Activated T-cell treated with anti-CD3 and anti-CD28 coated beads, Interleukin-2, amount 50 U/mL, for 72 hours (primary cell): ENCODE measurements at places on chromosomes 12 and 14. TPM values are rescaled to one million over a fixed set of nuclear protein-coding genes. Genes with fewer than 3 reads are reported as not detected.

Gene TAS2R43
- 0.48 TPM for total RNA-seq

Gene RTN1
- not detected for total RNA-seq

Gene SLC7A8
- total RNA-seq, result 1.2 TPM

DNA sequence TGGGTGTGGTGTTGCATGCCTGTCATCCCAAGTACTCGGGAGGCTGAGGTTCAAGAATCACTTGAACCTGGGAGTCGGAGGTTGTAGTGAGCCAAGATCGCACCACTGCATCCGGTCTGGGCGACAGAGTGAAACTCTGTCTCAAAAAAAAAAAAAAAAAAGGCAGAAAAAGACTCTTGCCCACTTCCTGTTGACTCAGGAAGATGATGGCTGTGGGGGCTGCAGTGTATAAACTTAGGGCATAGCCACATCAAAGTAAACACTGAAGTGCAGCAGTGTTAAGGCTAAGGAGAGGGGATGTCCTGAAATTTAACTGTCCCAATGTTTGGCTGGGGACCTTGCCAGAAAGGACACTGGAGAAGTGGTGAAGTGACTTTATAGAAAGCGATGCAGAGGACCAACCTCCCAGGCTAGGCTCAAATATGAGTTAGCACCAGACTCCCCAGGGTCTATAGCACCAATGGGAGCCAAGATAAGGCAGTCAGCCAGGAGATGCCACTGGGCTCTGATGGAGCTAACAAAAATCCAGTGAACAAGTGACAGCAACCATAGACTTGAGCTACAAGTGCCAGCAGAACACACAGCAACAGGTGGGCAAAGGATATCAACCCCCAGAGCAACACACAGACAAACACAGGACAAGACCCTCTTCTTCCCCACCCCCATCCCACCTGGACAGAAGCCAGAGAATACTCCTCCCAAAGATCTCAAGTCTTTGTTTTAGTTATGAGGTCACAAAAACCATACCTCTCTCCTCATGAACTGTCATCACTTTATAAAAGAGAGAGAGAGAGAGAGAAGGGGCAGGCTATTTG, 28.0 kb downstream of the NELL2 start:
- peak overlapping the region; percentile 94 for H3K4me3 ChIP-seq
- no peaks in the 10 kb centered on the region for H3K27me3 ChIP-seq
- peaks cover 76% of the 10 kb centered on the region for H3K4me1 ChIP-seq
- H3K36me3 ChIP-seq, result no peaks in the 10 kb centered on the region
- peak overlapping the region; percentile 99 for H3K27ac ChIP-seq

- peaks cover 8% of the 10 kb centered on the region for H3K27me3 ChIP-seq
- no peaks in the 10 kb centered on the region for H3K36me3 ChIP-seq
- H3K4me1 ChIP-seq, result no peaks in the 10 kb centered on the region
- no peak overlapping the region for H3K4me3 ChIP-seq
- no peak overlapping the region for H3K27ac ChIP-seq
- no peak for DNase-seq
Observed at GRCh38 chr12:91515944-91516694, 333.5 kb upstream of the DCN start.

DNA sequence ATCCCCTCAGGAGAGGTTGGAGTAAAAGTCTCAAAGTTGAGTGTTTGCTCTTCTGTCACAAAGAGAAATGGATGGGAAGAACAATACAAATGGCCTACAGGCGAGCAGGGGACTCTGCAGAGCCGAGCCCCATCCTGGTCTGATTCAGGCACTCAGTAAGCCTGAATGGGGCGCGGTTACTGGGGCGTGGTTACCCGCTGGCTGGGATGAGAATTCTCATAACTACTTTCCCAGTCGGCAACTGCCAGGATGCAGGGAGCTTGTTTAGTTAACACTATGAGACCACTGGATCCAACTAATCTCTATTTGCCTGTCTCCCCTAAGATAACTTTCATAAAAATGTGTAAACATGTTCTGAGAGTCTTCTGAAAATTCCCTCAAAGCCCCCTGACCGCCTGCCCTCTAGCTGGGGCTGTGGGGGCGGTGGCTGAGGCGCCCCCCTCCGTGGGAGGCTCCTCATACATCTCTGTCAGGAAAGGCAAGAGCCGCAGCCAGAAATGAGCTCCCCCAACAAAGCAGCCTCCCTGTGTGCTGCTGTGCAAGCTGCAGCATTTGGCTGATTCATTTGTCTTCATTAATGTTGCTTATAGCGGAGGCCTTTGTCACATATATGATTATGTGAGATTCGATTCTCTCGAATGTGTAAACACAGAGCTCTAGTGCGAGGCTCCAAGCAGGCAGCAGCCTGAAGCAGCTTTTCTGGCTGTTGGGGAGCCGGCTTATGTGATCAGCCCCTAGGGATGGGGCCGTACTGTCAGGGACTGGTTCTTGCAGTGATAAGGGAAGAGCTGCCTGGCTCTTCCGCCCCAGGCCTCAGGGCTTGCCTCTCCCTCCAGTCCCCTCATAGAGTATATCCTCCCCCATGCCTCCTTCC, 126.1 kb upstream of the ARHGAP5 start:
- H3K27ac ChIP-seq, result no peak overlapping the region
- peaks cover 35% of the 10 kb centered on the region for H3K27me3 ChIP-seq
- DNase-seq, result no peak
- no peak overlapping the region for H3K4me3 ChIP-seq

GRCh38 chr12:570435-570920, 92.8 kb downstream of the NINJ2 start:
- peaks cover 50% of the 10 kb centered on the region for H3K4me1 ChIP-seq
- peaks cover 3% of the 10 kb centered on the region for H3K36me3 ChIP-seq
- no peaks in the 10 kb centered on the region for H3K27me3 ChIP-seq
- H3K27ac ChIP-seq, result no peak overlapping the region
- no peak for DNase-seq

GRCh38 chr12:116692605-116693004, 45.3 kb downstream of the SPRING1 start:
- H3K4me3 ChIP-seq, result no peak overlapping the region
- peaks cover 12% of the 10 kb centered on the region for H3K4me1 ChIP-seq
- no peak overlapping the region for H3K27ac ChIP-seq
- H3K36me3 ChIP-seq, result no peaks in the 10 kb centered on the region
- peaks cover 48% of the 10 kb centered on the region for H3K27me3 ChIP-seq
- no peak for DNase-seq

GRCh38 chr14:85263916-85264675, 265.8 kb upstream of the FLRT2 start:
- no peak overlapping the region for H3K27ac ChIP-seq
- H3K4me1 ChIP-seq, result no peaks in the 10 kb centered on the region
- no peak for DNase-seq
- no peaks in the 10 kb centered on the region for H3K36me3 ChIP-seq

GRCh38 chr12:131949431-131950181, at the start of gene EP400:
TSS of gene EP400 (plus strand) at chr12:131949942. CDS start at chr12:131960620, 10,678 bp downstream.
- peaks cover 39% of the 10 kb centered on the region for H3K4me1 ChIP-seq
- no peaks in the 10 kb centered on the region for H3K36me3 ChIP-seq
- H3K4me3 ChIP-seq, result peak within 1 kb of the TSS; percentile 92
- peak within 1 kb of the TSS; percentile 94 for H3K27ac ChIP-seq
- peak; percentile 96 for DNase-seq

DNA sequence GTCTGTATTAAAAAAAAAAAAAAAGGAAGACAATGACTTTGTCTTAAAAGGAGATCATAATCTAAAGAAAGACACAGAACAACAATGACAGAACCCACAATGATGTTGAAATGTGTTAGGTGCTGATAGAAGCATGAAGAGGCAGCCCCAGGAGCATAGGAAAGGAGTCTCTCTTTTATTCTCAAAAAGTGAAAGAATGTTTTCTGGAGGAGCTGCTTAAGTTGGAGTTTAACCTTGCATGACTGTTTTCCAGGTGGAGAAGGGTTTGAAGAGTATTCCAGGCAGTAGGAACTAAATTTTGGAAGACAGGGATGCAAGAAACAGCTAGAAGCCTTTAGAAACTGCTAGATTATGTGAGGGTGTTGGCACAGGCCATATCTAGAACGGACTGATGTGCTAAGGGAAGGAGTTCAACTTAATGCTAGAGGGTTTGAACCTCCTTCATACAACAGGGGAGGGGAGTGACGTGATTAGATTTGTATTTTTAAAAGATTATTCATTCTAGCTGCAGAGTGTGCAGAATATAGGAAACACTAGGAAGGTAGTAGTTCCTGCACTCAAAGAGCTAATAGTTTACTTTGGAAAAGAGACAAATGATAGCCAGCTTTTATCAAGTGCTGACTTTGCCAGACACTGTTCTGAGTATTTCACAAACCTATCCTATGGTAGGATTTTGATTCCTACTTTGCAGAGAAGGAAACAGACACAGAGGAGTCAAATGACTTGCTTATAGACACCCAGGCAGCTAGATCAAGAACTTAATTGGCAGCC, 4.6 kb upstream of the RPL6 start:
- H3K27ac ChIP-seq, result no peak overlapping the region
- H3K27me3 ChIP-seq, result no peaks in the 10 kb centered on the region
- H3K4me1 ChIP-seq, result peaks cover 13% of the 10 kb centered on the region
- no peak for DNase-seq

DNA sequence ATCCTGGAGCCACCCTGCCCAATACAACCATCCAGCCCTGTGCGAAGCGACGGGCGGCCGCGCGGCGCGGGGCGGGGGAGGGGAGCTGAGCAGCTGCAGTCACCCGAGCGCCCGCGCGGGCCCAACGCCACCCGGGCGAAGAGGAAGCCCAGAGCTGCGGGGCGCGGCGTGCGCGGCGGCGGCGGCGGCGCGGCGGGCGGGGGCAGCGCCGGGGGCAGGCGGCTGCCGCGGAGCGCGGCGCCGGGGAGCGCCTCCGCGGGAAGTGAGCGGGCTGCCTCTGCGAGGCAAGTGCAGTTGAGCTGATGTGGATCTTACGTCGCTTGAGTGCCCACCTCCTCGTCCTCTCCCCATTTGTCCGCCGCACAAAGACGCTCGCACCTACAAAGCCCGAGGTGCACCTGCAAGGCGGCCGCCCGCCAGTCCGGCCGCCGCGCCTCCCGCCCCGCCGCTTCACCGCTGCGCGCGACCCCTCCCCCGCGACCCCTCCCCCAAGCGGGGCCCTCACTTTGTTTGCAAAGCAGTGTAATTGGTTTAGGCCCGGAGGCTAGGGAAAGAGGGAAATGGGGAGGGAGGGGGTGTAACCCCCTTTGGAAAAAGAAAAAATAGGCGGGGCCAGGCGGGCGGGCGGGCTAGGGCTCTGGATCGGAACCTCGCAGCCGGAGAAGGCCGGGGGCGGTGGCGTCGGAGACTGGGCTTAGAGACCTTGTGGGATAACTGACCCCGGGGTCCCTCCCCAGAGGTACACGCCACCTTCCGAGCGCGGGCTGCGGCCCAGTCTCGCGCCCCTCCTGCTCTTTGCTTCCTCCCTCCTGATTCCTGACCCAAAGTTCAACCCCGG, at the start of the genes FOXA1 and TTC6:
FOXA1 (minus strand) TSS at position 279 of the 838 bp plus-strand sequence; CDS start at position 2, 277 bp downstream.
TTC6 (plus strand) TSS at position 659 of the 838 bp plus-strand sequence. CDS start 26,436 bp downstream, outside the sequence.
- peak within 1 kb of the TSS; percentile 93 for H3K27ac ChIP-seq
- peak; percentile 23 for DNase-seq
- peaks cover 23% of the 10 kb centered on the region for H3K4me1 ChIP-seq
- peaks cover 17% of the 10 kb centered on the region for H3K36me3 ChIP-seq
- peak within 1 kb of the TSS; percentile 96 for H3K4me3 ChIP-seq

DNA sequence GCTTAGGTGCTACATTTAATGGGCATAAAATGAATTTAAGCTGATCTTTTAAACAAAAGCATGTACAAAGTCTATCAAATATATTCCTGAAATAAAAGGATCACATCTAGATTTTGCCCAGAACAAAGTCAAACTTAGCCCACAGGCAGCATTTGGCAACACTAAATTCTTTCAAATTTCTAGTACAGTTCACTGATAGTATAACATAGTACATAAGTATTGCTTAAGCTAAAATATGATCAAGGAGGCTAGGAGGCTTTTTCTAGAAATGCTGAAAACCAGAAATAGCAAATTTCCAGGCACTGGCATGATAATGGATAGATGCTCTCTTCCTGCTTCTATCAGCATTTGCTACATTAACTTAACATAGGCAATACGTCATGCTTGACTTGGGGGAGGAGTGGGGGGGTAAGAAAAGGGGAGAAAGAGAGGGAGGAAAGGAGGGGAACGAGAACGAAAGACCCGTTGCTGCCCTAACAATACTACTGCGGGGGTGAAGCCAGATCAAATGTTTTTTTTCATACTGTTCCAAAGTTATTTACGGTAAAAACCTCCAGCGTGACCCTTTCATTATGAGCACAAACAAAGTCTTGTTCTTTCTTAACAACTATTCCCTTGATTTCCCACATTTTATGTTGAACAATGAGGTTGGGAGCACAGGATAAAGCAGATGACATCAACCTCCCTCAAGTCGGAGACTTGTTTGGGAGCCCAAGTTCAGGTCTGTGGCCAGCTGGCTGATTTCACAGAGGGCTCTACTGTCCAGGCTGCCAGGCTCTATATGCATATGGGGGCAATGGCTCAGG, 10.6 kb downstream of the TMED10 start:
- H3K27ac ChIP-seq, result no peak overlapping the region
- H3K4me1 ChIP-seq, result peaks cover 64% of the 10 kb centered on the region
- H3K27me3 ChIP-seq, result no peaks in the 10 kb centered on the region
- no peak for DNase-seq
- H3K36me3 ChIP-seq, result peaks cover 1% of the 10 kb centered on the region
- H3K4me3 ChIP-seq, result no peak overlapping the region

DNA sequence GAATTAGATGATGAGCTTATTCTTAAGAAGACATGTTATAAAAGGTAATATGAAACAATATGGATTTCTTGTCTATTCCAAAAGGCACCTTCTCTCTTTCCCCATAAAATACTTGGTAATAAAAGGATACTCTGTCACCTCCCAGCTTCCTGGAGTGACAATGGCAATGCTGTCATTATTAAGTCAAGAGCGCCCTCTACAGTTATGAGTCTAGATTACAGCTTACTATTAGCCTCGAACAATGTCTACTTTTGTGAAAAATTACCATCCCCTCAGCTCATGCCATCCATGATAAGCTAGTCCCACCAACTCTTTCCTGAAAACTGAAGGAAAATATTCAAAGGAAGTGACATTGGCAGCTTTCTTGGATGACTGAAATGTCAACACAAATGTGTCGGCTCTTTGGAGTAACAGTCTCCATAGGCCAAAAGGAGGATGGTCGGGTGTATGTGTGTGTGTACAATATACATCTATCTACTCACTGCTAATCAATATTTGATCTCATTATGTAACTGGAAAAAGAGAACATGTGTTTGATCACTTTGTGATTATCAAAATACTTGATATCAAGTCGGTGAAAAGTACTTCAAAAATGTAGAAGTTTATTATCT, 48.7 kb upstream of the CDKN3 start:
- no peaks in the 10 kb centered on the region for H3K27me3 ChIP-seq
- no peak for DNase-seq
- H3K4me3 ChIP-seq, result no peak overlapping the region
- no peaks in the 10 kb centered on the region for H3K4me1 ChIP-seq
- no peak overlapping the region for H3K27ac ChIP-seq
- H3K36me3 ChIP-seq, result no peaks in the 10 kb centered on the region

DNA sequence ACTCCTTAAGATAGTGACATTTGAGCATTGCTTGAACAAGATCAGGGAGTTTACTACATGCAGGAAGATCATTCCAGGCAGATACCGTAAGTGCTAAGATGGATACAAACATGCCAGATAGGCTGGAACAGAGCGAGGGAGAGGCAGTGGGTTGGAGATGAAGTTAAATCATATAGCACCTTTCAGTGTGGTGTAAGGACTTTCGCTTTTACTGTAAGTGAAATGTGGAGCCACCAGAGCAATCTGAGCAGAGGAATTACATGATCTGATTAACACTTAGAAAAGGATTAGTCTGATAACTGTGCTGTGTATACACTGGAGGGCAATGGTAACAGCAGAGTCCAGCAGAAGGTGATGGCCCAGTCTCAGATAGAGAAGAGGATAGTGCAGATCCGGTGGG, 163.0 kb upstream of the SSTR1 start:
- H3K36me3 ChIP-seq, result peaks cover 6% of the 10 kb centered on the region
- H3K4me3 ChIP-seq, result no peak overlapping the region
- H3K4me1 ChIP-seq, result no peaks in the 10 kb centered on the region
- H3K27me3 ChIP-seq, result no peaks in the 10 kb centered on the region
- DNase-seq, result no peak
